ENCODE measurements at places on chromosomes 6 and 20.

- no peak for DNase-seq
These were observed 435.4 kb upstream of the SOX4 start for GRCh38 chr6:21158149-21158548.

DNA sequence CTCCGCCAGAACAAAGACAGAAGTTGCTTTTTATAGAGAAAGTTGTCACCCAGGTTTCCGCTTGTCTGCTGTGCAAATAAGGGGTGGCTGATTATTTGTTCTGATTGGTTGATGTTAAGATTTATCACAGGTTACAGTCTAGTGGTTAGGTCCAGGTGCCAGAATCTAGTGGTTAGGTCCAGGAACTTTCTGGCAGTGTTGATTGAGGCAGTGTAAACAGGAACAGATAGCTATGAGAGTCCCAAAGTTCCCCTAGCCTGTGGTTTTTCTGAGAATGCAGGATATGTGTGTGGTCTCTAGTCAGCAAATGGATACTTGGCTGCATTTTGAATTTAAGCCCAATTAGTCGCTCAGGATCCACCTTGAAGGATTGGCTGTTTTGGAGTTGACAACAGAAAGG, 148.0 kb downstream of the TMEM200A start:
- peak; percentile 56 for DNase-seq

DNA sequence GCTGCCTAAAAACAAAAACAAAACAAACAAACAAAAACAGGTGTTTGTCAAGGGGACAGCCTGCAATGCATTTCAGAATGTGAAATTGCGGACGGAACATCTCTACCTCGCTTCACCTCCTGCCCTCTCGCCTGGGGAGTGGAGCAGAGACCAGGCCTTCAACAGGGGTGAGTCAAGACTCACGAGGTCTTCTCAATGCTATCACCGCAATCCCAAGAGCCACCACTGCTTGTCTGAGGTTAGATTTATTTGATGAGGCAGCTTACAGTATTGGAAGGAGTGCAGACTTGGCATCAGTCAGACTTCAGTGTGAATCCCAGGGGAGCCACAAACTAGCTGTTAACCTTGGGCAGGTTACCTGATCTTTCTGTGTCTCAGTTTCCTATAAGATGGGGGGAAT, 7.7 kb downstream of the GABRR1 start:
- no peak for DNase-seq

- peak; percentile 84 for DNase-seq
These were observed 121.1 kb downstream of the TRIM27 start for GRCh38 chr6:28802417-28803336.

- DNase-seq: no peak
These were observed 1217.6 kb upstream of the GJE1 start for GRCh38 chr6:140915103-140915502.

DNA sequence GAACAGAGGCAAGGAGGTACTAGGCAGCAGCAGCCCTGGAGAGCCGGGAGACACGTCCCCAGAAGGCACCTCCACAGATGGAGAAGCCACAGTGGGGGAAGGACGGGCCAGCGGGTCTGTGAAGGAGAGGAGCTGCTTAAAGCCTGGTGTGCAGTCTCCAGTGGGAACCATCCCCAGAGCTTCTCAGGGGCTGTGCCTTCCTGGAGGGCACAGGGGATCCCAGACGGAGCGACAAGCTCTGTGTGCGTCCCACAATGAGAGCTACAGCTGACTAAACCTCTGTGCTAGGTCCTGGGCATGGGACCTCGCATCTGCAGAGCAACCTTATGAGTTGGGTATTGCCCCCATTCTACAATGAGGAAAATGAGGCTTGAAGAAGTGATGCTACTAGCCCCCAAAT, 50.7 kb downstream of the EZR start:
- DNase-seq: no peak

GRCh38 chr6:156777577-156778453, 637 bp downstream of the ARID1B start:
- DNase-seq: peak; percentile 32

GRCh38 chr6:127092466-127092865, 26.0 kb upstream of the RSPO3 start:
- DNase-seq: no peak

DNA sequence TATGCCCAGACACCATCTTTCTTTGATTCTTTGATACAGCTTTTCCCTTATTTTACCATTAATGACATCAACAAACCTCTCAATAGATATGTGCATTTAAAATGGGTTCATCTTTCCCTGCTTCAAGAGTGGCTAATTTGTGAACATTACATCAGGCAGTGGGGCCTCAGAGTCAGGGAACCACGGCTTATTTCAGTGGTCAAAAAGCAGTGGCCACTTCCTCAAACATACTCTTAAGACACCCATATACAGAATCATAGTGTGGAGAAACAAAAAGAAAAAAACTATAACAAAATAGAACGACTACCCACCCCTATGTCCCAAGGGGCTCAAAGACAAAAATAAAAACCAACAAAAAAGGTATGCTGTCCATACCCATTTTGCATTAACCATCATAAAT, 12.9 kb downstream of the SALL4 start:
- DNase-seq: no peak

DNA sequence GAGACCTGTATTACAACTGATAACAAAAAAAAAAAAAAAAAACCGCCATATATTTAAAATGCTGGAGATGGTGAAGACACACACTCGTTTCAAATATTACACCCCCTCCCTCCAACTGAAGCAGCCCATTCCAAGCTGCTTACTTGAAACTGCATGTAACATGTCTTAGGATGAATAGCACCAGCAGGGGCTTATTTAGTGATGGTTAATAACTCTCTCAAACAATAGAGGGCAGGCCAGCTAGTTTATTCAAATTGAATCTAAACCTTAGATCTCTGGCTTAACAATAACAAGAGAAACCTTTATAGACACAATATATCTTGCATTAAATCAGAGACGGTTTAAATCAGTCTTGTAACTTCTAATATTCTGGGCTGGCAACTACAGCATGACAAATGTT, 9.3 kb upstream of the JPH2 start:
- DNase-seq: no peak

GRCh38 chr6:24228123-24228522, 102.1 kb downstream of the NRSN1 start:
- no peak for DNase-seq
